Stimulated activated CD8-positive, alpha-beta memory T cell treated with anti-CD3 and anti-CD28 coated beads, Interleukin-7, amount 100 ng/mL, for 24 hours (primary cell): ENCODE measurements at places on chromosomes 11 and 22.

- no peak for DNase-seq
These were observed 4.7 kb downstream of the RTCB start for GRCh38 chr22:32407312-32407711.

DNA sequence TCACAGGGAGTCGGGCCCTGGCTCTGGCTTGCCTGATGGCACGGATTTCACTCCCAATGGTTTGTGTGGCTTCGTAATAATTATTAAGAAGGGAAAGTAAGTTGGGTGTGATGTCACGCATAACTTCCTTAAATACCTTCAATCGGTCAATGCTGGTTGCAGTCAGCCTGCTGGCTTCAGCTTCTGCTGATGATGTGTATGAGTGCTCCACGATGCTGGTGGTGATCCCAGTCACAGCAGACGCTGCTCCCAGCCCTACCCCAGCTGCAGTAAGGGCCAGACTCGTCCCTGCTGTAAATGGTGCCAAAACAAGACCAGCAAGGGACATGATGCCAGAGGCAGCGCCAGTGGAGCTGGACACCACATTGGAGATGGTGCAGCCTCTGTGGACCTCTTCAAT, 19.1 kb downstream of the APOL3 start:
- DNase-seq, result no peak

DNA sequence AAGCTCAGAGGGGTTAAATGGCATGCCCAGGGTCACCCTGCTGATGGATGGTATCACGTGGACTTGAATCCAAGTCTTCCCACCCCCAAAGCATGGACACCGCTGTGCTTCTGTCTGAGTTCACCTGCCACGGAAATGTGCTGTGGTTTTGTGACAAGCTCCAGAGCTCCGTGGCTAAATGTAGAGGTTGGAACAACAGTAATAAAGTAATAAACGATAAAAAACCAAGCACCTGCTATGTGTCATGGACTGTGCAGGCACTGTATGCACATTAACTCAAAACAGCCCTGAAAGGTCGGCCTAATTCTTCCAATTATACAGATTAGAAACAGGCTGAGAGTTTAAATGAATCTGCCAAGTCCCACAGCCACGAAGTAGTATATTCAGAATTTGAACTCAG, 182.1 kb upstream of the NAV2 start:
- DNase-seq, result no peak

GRCh38 chr11:27696115-27696514, 4.1 kb downstream of the BDNF start:
- DNase-seq, result no peak

DNA sequence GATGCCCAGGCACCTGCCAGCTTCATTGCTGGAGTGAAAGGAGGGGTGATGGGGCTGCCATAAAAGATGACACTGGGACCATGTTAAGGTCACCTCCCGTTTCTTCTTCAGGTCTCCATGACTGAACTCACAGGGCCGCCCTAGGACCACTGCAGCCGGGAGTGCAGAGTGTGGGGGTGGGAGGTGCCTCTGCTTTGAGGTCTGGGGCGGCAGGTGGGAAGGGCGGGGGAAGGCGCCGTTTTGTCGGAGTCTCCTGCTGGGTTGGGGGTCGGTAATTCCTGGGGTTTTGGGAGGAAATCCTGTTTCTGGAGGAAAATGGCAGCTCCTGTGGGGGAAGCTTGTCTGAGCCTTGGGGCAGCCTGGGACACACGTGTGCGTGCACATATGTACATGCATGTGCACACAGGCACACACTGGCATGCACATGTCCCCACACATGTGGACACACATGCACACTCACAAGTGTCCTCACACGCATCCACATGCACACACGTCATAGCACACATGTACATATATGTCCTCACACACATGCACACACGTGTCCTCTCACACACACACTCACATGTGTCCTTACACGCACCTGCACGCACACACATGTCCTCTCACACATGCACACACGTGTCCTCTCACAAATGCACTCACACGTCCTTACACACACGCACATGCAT, 990.9 kb downstream of the BRD1 start:
- DNase-seq, result no peak

DNA sequence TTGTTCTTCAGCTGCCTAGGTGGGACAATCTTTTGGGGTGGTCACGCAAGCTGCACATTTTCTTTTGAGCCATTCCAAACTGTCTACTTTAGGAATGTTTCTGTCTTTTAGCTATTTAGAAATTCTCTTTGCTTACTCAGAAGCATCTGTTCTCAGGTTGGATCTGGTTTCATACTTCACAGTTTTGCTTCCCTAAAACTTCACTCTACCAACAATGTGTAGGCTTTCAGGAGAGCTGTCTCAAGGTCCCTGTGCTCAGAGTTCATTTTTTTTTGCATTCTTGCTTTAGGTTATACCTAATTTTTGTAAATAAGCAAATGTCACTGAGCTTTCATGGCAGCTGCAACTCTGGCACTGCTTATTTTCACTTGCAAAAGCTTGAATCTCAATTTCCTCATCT, 36.7 kb downstream of the CCDC90B start:
- DNase-seq, result no peak

DNA sequence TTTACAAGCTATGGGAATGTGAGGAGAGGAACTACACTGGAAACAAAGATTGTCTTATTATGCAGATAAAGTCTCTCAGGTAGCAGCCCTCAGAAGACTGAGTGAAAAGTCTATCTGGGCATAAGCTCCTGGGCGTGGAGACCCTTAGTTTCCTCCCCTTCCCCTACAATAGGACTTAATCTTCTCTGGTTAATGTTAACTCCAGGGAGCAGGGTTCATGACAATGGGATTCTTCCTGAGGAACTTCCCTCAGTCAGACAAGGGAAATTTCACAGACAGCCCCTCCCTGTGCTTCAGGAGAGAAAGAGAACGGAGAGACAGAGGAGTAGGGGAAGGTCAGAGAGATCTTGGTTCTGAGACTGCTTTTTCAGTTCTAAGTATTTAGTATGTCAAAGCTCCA, 1428.6 kb downstream of the LRRC4C start:
- DNase-seq, result no peak

DNA sequence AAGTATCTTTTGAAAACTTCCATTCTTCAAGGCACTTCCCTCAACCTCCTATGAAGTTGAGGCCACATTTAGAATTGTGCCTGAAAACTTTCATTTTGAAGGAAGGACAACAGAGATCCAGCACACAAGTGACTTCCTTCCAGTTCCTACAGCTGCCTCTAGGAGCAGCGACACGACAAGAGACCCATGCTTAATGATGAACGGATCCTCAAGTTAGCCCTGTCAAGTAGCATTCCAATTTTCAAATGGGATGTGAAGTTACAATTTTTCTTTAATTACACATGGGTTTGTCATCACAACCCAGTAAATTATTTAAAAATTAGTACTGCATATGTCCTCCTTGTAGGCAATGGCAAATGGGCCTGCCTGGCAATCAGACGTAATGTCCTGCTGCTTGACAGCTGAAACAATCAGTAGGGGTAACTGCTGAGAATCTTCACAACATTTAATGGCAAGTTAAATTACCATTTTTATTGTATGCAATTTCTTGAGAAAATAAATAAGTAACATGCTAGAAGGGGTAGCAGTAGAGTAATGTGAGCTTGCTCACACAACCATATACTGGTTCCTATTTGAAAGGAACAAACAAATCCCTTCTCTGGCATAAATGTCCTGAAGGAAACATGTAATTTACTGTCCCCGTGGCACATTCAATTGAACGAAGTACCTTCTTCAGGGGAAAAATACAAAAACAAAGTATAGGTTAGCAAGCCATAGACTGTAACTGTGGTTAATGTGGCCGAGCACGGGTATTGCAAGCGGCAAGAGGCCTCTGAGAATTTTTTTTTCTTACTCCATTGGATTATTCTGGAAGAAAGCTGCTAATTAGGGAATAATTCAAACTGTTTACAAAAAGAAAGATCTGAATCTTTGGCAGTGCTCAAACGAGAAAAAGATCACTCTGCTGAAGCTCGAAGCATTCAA, 288.3 kb downstream of the CADM1 start:
- DNase-seq, result no peak

- no peak for DNase-seq
These were observed 33.4 kb upstream of the VPREB1 start for GRCh38 chr22:22210889-22211833.

- DNase-seq, result no peak
These were observed at the start of gene ART5 for GRCh38 chr11:3641701-3642070. TSS of gene ART5 (minus strand) at chr11:3641992. CDS start at chr11:3641862, 130 bp downstream.

DNA sequence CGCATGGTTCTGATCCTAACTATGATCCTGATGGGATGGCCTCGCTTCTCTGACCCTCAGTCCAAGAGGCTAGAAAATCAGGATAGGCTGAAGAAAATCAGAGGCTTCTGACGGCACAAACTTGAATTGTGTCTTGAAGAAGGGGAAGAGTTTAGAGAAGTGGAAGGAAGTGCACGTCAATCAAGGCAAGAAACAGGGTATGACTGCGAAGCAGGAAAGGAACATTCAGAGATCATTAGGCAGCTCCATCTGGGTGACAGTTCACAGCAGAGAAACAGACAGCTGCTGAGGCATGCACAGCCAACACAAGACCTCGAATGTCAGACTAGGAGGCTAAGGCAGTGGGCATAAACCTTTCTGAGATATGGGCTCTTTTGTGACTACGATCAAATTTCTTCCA, 29.3 kb downstream of the CLPB start:
- DNase-seq, result no peak

DNA sequence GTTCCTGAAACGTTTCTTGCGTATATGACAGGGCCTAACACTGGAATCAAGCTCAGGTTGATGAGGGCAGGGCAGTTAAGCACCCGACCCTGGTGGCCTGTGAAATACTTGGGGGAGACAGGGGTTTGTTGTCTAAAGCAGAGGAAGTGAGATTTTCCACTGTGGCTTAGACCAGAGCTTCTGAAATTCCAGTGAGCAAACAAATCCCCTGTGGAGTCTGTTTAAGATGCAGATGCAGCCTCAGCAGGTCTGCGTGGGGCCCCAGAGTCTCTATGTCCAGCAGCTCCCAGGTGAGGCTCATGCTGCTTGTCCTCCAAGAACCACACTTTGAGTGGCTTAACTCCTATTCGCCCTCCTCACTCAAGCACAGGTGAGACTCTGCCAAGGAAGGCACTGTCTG, 39.1 kb upstream of the PRAME start:
- DNase-seq, result no peak

DNA sequence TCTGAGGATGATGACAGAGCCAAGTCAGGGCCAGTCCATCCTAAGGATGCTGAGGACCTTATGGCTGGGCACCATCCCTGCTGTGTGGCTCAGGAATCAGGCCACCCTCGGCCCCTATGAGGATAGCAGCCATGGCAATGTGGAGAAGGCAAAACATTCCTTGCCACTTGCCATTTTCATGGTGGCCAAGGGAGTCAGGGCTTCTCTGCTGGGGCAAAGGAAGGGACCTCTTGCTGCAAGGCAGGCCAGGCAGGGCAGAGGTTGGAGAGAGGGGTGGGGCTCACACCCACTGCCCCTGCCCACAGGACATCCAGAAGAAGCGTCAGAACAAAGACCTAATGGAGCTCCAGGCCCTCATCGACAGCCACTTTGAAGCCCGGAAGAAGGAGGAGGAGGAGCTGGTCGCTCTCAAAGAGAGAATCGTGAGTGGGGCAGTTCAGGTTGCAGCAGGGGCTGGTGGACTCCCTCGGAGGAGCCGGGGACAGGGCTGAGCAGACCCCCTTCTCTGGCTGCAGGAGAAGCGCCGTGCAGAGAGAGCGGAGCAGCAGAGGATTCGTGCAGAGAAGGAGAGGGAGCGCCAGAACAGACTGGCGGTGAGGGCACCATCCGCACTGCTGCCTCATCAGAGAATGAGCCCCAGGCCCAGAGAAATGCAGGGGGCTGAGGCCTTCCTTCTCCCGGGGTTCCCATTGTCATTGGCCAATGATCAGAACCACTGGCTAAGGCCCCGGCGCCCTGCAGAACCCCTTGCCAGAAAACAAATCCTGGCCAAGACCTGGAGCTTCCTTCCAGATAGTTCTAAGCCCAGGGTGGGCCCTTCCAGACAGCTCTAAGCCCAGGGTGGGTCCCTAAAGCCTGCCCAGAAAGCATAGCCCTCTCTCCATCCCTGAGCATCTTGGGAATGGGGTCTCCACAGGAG, 13.5 kb upstream of the MRPL23 start:
- no peak for DNase-seq

DNA sequence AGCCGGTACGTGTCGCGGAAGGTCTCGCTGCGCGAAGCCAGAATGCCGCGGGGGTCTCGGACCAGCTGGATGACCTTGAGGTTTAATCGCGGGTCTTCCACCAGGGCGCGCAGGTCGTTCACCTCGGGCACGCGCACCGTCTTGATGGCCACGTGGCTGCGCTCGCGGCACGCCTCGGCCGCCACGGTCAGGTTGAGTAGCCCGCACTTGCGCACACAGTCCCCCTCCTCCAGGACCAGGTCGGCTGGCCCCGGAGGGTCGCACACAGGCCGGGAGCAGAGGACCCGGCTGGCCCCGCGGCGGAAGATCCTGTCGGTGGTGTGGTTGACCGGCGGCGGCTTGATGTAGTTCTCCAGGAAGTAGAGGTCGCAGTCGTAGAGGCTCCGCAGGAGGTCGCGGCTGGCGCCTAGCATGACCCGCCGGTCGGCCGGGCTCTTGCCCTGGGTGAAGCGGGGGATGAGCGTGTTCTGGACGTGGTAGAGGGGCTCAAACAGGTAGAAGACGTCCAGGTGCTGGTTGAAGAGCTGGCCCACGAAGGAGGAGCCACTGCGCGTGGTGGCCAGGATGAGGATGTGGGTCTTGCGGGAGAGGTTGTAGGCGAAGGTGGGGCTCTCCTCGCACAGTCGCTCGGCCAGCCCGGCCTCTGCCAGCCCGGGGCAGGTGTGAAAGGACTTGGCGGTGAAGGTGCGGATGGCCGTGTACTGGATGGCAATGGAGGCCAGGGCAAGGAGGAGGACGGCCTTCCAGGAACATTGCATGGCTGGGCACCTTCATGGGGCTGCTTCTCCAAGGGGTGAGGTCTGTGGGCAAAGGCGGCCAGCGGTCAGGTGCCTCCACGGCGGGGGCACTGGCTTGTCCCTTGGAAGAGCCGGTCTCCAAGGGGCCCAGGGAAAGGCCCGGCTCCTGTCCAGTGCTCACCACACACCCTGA, 15.0 kb downstream of the CHST1 start:
- no peak for DNase-seq

- no peak for DNase-seq
These were observed 70.2 kb downstream of the SCN3B start for GRCh38 chr11:123584186-123584585.

- DNase-seq, result no peak
These were observed 53.3 kb downstream of the TPBGL start for GRCh38 chr11:75293903-75294302.

- no peak for DNase-seq
These were observed 1259.6 kb upstream of the TENM4 start for GRCh38 chr11:80700386-80700785.

GRCh38 chr11:115134926-115135325, 369.3 kb downstream of the CADM1 start:
- no peak for DNase-seq

DNA sequence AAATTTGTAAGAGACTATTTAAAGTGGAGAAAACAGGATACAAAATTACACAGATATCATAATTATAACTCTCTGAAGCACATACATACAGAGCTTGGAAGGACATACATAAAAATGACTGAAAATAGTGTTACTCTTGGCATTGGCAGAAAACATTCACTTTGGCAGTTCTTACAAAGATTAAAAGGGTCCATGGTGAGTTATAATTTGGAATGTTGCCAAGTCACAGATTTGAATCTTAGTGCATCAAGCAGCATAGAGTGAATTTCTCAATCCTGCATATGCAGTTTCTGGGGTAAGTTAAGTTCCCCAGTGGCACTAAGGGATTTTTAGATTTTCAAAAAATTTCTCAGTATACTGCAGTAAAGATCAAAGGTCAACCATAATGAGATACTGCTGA, 115.9 kb downstream of the CCDC81 start:
- DNase-seq, result no peak
